Uterus (tissue), 4 donors: ENCODE measurements at places on chromosomes 6 and 20. TPM values are rescaled to one million over a fixed set of nuclear protein-coding genes. Genes with fewer than 3 reads are reported as not detected.

The MAN1A1 gene
- total RNA-seq = 99.0 TPM

The SLC24A3 gene
- 49.8 TPM for total RNA-seq

The CPNE5 gene
- 33.8 TPM for total RNA-seq

The IMPG1 gene
- not detected for total RNA-seq

GRCh38 chr6:169539176-169539897 lies 162.5 kb downstream of the WDR27 start:
- peak overlapping the region; percentile 32 for H3K27ac ChIP-seq
- H3K36me3 ChIP-seq = no peaks in the 10 kb centered on the region
- H3K27me3 ChIP-seq = no peaks in the 10 kb centered on the region
- H3K4me1 ChIP-seq = no peaks in the 10 kb centered on the region

DNA sequence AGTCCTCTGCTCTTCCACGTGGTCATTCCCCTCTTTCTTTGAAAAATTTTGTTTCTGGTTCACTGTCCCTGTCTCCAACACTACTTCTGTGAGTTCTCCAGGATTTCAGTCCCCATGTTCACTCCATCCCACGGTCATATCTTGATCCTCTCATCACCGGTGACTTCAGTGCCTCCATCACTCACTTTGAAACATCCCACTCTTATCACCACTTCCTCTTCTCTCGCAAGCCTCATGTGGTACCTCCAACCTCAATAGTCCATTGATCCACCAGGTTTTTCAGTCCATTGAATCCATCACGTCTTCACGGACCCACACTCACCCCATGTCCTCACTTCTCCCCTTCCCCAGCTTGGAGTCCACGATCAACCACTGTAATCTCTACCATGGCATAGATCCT lies 64.8 kb downstream of the CARMIL1 start:
- no peaks in the 10 kb centered on the region for H3K4me1 ChIP-seq
- H3K27ac ChIP-seq = no peak overlapping the region
- H3K4me3 ChIP-seq = no peak overlapping the region
- no peak for DNase-seq
- no peaks in the 10 kb centered on the region for H3K36me3 ChIP-seq
- H3K27me3 ChIP-seq = no peaks in the 10 kb centered on the region

- no peak overlapping the region for H3K4me3 ChIP-seq
- DNase-seq = no peak
- no peaks in the 10 kb centered on the region for H3K4me1 ChIP-seq
- H3K27me3 ChIP-seq = no peaks in the 10 kb centered on the region
- no peaks in the 10 kb centered on the region for H3K36me3 ChIP-seq
- H3K27ac ChIP-seq = no peak overlapping the region
Measured at GRCh38 chr6:82371799-82372546, 8.4 kb downstream of the TPBG start.

- no peak overlapping the region for H3K4me3 ChIP-seq
- H3K4me1 ChIP-seq = no peaks in the 10 kb centered on the region
- no peak overlapping the region for H3K27ac ChIP-seq
Measured at GRCh38 chr20:32870985-32871384, 12.3 kb downstream of the EFCAB8 start.
